ENCODE measurements at places on chromosomes 16 and 17.
A peak's percentile ranks its signal among the peaks of the same experiment; 100 is the strongest.

GRCh38 chr16:70290949-70291519, 1.7 kb upstream of the AARS1 start:
- no peak for DNase-seq

DNA sequence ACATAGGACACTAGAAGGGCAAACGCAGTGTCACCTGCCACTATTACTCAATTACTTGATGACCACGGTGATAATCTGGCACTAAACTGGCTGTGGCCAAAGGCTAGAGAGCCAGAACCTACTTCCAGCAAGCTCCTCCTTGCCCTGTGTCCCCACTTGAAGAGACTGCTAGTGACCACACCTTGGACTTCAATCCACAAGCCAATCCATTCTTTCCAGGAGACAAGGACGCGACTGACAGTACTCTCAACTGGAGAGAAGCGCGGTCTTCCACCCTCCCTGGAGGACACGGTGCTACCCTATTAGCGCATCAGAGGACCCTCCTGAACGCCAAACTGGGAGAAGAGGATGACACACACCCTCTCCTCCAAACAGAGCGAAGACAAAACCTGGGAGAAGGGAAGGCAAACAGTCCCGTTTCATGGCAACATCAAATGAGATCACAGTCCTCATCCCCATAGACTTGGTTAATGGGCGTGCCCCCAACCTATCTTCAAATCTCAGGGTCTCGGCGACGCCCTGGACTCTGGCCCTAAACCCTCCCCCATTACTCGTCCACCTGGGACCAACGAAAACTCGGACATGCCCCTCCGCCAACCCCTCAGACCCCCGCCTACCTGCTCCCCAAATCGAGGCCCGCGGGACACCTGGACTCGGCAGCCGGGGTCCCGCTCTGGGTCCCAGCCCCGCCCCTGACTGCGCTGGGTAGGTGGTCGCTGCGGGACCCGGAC, 508 bp downstream of the FLCN start:
- DNase-seq, result no peak

- DNase-seq, result peak; percentile 63
Measured at GRCh38 chr17:82859431-82860403, 19.9 kb upstream of the ZNF750 start.

GRCh38 chr16:85471469-85472431, 141.4 kb upstream of the GSE1 start:
- no peak for DNase-seq

DNA sequence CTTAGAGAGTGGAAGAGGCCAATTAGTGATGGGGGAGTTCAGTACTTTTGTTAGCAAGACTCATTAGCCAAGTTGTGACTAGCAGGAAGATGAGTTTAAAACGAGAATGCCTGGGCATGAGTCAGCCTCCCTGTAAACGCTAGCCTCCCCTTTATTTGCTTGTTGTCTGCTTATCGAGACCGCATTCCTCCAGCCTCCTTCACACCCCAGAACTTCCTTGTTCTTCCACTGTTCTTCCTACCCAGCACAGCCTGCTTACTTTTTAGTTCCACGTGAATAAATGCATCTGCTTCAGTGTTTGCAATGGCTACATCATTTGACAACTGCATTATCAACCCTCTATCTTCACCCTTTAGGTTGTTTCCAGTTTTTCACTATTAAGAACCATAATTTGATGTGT, 20.2 kb upstream of the OR3A1 start:
- DNase-seq, result no peak

DNA sequence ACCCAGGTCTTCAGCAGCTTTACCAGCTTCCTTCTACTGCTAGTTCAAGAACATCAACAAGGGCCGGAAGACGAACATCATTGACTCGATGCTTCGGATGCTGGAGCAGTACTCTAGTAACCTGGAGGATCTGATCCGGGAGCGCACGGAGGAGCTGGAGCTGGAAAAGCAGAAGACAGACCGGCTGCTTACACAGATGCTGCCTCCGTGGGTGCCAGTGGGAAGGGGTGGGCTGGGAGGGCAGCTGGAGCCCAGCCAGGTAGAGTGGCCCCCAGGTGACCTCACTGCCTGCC, 12.1 kb downstream of the GUCY2D start:
- no peak for DNase-seq
